ENCODE measurements at places on chromosomes 5 and 9.

GRCh38 chr5:21711866-21712758 is 1141.0 kb downstream of the CDH12 start:
- DNase-seq = peak; percentile 3

GRCh38 chr9:21454149-21454548 is 13.9 kb downstream of the IFNA1 start:
- DNase-seq = peak; percentile 64

DNA sequence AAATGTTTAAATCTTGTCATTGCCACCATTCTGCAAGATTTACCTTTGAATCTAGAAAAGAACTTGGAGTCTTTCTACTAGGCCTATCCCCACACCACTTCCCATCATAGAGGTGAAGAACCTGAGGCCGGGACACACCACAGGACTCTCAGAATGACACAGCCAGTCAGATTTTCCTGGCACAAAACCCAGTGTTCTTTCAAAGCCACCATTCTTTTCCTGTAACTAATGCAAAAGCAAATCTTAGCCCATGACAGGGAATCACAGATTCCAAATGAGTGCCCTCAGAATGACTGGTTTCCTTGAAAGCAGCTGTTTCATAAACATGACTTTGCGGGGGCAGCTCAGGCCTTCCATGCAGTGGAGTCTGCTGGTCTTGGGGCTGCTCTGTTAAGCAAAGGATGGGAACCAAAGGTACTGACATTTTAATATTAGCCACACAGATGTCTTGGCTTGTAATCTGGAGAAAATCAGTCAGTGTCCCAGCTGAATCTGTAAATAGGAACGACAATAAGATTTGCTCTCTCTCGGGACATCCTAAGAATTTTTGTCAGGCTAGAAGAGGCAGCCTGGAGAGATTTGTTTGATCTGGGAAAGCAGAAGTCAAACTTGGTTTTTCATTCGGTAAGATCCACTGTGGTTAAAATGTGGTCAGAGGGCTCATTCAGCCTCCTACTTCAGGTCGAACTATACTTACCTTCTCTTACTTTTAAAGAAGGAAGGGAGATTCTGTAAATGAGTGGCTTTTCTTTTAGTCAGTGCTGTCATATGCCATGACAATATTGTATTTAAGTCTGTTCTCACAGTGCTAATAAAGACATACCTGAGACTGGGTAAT is 115.1 kb downstream of the PALM2AKAP2 start:
- DNase-seq = peak; percentile 37

DNA sequence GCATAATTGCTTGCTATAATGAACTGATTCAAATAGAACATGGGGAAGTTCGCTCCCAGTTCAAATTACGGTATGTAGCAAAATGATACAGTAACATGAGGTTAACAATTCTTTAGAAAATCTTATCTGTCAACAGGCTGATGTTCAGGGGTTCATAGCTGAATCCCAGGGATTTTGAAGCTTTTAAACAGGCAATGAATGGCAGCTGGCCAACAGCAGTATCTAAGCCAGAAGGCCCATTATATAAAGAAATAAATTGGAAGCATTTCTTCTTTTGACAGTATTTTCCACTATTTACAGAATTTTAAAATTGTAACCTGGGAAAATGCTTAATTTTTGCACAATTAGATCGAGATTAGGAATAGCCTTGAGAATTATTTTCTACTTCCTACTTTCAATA is 126.8 kb downstream of the PDE8B start:
- no peak for DNase-seq

GRCh38 chr9:98479449-98479848 is 224.0 kb upstream of the TBC1D2 start:
- no peak for DNase-seq

- no peak for DNase-seq
These were observed 1217.9 kb upstream of the ACO1 start for GRCh38 chr9:31166516-31166915.

- no peak for DNase-seq
These were observed 308.4 kb downstream of the ISL1 start for GRCh38 chr5:51691538-51692079.

DNA sequence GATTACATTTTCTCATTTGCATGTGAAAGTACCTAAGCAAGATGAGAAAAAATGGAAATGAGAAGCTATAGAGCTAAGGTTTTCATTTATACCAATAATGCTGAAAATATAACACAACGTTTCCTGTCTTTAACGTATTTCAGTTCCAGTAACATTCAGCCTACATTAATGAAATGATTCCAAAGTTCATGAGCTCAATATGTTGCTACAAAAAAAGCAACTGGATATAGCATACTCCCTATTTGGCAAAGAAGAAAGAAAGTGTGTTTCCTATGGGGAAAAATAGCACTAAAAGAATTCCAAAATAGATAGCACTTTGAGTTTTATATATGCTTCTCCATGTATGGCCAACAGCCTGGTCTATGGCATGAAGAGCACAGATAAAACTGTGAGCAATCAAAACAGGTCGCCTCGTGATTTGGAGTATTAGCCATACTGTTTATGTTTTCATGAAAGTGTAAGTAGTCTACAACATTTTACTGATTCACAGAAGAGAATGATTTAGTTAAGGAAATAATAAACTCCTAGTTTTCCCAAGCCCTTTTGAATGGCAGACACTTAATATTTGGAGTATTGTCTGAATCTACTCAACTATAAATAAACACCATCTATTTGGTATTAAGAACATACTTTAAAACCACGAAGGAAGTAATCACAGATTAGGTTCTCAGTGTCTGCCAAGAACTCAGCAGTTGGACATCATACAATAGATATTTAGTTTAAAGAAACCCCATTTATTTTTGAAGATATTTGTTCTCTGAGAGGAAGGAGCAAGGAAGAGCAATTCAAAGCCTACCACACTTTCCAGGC is 258.7 kb upstream of the RASA1 start:
- no peak for DNase-seq

DNA sequence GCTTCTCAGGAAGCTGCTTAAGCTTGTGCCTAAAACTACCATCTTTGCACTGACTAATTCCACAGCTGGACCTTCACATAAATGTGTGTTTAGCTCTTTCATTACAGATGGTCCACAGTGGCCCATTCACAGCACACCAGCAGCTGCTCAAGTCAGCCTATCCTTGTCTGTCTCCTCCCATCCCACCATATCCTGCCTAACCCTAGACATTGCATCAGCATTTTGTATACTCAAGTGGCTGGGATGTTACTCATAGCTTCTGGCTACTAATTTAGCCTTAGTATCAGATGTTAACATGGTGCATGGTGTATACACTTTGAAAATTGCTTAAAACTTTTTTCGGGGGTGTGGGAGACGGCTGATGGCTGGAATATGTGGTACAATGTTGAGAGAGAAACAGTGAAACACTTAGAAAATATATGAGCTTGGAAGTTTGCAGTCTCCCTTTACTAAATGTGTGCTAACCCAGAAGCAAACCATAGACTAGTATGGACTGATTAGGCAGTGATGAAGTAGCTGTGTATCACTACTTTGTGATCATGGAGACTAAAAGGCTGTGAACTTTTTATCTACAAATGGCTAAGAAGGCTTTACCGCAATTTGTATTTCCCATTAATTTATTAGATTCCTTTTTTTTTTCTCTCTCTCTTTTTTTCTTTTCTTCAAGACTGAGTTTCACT is 83.1 kb downstream of the JMY start:
- peak; percentile 83 for DNase-seq

DNA sequence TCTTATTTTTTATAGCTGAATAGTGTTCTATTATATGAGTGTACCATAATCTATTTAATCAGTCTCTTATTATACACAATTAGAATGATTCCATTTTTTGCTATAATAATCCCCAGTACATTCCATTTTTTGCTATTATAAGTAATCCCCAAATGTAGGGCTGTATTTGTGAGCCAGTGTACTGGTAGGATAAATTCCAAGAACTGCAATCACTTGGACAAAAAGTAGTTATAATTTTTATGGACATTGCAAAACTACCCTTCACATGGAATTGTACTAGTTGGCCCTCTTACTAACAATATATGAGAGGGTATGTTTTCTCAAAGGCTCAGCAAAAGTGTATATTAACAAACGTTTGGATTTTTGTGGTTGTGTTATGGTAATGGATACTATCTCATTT is 481.7 kb upstream of the CLINT1 start:
- DNase-seq = no peak

DNA sequence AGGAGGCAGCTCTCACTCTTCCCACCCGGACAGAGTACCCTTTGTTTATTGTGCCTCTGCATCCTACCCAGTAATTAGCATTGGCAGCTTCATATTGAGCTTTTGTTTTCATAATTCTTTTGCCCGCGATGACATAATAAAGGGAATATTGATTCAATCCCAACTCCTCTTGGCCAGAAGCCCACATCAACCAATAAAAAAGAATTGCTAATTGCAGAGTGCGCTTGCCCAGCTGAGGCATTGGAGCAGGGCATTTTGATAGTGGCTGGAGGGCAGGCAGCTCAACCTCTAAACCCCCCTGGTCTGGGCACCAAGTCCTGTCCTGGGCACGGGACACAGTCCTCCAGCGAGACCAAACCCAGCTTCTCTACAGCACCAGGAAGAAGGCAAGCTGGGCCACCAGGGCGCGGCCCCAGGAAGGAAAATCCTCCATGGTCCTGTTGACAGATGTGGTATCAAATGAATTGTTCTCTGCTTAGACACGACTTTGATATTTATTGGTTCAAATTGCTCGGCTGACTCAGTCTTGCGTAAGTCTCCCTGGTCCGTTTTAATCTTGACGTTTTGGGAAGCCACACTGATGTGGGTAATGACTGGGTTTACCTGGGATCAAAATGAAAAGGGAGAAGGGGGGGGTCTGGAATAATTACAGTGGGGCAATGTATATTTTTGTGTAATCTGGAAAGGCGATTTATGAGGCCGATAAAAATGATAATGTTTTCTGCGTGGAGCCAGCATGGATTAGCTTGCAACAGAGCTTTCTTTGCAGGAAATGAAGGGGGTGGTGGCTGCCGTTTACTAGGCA is 220.7 kb upstream of the MSX2 start:
- peak; percentile 84 for DNase-seq

- DNase-seq = no peak
These were observed 31.8 kb upstream of the RXRA start for GRCh38 chr9:134294153-134295071.

DNA sequence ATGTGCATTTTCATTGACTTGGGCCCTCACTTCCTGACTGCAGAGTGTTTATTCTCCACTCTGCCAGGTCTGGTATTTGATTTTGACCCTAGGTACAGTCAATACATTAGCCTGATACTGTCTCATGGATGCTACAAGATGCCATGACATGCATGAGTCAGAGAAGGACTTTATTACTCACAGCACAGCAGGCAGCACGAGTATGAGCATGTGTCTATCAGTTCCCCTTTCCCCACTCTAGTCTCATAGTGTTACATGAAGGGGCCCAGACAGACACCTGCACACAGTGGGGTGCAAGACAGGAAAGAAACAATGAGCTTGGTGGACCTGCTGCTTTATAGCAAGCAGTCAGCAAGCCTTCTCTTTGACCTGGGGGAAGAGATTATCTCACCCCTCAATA is 19.6 kb downstream of the ITGA2 start:
- DNase-seq = peak; percentile 85

DNA sequence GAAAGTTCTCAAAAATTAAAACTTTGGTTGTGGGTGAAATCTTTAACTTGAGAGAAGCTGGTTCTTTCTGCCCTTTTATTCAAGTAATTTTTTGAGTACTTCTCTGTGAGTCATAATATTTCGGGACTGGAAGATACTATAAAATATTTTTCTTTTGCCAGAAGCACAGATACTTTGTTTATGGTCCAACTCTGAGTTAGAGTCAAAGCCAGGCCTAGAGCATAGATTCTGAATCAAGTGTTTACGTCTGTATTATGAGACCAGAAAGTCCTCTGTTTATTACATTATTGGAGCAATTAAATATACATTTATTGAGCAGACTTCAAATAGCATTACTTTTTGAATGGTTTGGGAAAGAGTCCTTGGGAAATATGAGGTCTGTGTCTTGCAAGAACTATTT is 187.9 kb downstream of the FER start:
- no peak for DNase-seq

All from mammary epithelial cell (primary cell).